ENCODE measurements at places on chromosomes 2 and 18. TPM values are rescaled to one million over a fixed set of nuclear protein-coding genes. Genes with fewer than 3 reads are reported as not detected.

Gene KCNS3
- 1.7 TPM for total RNA-seq

- DNase-seq, result no peak
Measured at GRCh38 chr2:233448575-233448974, 94.3 kb downstream of the DGKD start.

- DNase-seq, result no peak
Measured at GRCh38 chr18:59303656-59304195, 14.7 kb downstream of the CPLX4 start.

DNA sequence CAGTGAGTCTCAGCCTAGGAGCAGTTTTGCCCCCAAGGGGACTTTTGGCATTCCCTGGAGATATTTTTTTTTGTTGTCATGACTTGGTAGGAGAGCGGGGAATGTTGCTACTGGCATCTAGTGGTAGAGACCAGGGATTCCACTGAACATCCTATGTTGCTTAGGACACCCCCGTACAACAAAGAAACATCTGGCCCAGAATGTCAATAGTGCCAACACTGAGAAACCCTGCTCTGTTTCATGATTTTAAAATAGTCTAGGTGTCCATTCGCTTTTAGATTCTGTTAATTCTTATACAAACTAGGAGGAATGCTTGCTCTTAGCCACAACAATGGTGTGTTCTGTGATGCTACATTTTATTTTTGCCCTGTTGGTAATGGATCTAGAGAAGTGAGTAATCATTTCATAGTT, 225.8 kb upstream of the SIX3 start:
- DNase-seq, result no peak

DNA sequence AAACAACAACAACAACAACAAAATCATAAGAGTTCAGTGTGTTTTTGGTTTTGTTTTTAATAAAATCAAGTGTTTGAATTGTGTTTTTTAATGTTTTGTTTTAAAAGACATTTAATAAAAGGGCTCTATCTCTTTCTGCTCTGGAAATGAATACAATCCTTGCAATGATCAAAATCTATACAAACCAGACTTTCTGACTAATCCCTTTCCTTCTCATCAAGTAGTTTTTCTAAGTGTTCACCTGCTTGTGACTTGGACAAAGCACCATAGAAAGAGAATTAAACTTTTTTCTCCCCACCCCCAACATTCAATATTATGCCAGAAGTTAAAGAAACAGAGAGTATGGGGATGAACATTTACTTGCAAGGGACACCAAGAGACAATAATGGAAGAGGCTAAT, 61.4 kb downstream of the KCTD18 start:
- no peak for DNase-seq

Gene SLC9A4
- total RNA-seq, result not detected

Measured in Panc1 (cell line).